HepG2 (cell line): ENCODE measurements at places on chromosomes 11 and 22. TPM values are rescaled to one million over a fixed set of nuclear protein-coding genes. Genes with fewer than 3 reads are reported as not detected.

DNA sequence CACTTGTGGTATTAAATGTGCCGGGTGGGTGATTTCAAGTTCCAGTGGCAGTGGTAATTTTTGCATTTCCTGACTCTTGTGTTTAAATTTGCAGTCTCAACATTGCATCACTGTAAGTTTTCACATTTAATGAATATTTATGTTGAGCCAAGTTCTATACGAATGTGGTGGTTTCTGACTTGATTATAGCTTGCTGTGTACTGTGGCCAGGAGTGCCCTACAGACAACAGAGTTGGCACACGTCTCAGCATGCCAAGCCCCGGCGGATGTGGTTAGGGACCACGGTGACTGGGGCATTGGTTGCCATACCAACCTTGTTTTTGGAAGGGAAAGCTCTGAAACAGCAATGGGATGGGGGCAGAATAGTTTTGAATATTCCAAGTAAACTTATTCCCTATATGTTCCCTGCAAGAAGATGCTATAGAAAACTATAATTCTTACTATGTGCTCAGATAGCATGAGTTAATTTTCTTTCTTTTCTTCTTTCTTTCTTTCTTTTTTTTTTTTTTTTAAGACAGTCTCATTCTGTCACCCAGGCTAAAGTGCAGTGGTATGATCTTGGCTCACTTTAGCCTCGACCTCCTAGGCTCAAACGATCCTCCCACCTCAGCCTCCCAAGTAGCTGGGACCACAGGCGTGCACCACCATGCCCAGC lies 16.0 kb downstream of the ZNRF3 start:
- DNase-seq: no peak
- no peak overlapping the region for H3K4me3 ChIP-seq
- H3K36me3 ChIP-seq: peaks cover 10% of the 10 kb centered on the region
- no peak overlapping the region for H3K27ac ChIP-seq
- H3K27me3 ChIP-seq: no peaks in the 10 kb centered on the region

DNA sequence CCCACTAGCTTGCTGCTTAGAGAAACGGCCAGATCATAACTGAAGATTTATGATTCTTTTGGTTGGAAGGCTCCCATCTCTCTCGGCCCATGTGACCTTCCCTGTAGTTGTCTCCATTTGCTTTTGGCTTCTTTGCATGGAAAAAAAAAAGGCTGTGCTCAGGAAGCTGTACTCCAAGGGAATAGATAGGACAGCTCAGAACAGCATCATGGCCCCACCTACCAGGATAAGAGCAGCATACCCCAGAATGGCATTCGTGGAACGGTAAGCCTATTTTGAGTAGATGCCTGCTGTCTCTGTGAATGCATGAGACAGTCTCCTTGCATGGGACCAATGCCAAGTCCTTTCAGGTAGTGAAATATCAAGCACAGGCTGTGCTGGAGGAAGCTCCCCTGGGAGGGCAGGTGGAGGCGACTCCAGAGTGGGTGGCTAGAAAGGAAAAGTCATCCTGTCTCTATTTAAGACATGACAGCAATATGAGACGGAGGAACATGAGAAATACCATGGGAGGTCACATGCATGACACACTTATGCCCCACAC lies 94.1 kb upstream of the AMOTL1 start:
- no peaks in the 10 kb centered on the region for H3K36me3 ChIP-seq
- no peaks in the 10 kb centered on the region for H3K4me1 ChIP-seq
- no peak overlapping the region for H3K27ac ChIP-seq
- H3K27me3 ChIP-seq: no peaks in the 10 kb centered on the region; the same call in 1 of the 2 replicates
- DNase-seq: no peak

IFITM10 gene
- 0.13 and 0.22 TPM in 2 replicates for polyA plus RNA-seq

DNA sequence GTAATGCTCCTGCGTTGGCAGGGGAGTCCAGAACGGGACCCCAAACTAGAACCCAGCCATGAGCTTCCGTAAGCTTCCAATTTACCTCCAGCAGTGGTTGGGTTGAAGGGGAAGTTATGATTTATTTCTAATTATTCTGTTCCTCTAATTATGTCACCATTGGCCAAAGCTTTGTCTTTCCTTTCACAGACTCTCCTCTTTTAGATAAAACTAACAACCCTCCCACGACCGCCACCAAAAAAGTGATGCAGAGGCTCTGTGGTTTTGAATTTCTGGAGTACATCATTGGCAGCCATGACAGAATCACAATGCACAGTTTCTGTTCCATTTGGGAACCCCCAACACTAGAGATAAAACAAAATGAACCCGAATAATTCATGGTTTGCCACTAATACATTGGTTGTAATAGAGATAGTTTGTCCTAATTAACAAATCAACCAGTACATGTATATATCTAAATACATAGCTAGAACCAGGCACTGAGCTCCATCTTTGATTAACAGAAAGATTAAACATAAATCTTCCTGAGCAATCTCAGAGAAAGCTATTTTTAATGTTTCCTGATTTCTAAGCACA lies 64.3 kb downstream of the ETS1 start:
- no peaks in the 10 kb centered on the region; the same call in 1 of the 2 replicates for H3K27me3 ChIP-seq
- H3K27ac ChIP-seq: no peak overlapping the region
- H3K4me1 ChIP-seq: peaks cover 8% of the 10 kb centered on the region
- H3K4me3 ChIP-seq: peak overlapping the region; percentile 58

DNA sequence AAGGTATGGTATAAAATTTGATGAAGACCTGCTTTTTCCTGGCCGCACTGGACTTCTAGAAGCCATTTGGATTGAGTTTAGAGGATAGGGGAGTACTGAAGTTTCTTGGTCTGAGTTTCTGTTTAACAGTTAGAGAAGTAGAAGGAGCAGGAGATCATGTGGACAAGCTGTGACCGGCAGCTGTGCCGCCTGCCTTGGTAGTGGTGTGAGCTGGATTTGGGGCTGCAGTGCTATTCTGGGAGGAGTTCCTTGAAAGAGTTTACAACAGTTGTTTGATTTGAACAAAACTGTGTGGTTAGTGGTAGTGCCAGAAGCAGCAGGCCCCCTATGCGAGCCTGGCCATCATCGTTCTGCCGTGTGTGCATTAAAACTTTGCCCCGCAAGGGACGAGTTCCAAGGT lies 105.2 kb downstream of the PDHX start:
- H3K27me3 ChIP-seq: no peaks in the 10 kb centered on the region
- no peak overlapping the region for H3K27ac ChIP-seq
- H3K36me3 ChIP-seq: no peaks in the 10 kb centered on the region
- no peak overlapping the region for H3K4me3 ChIP-seq
- DNase-seq: no peak

- DNase-seq: no peak
- H3K36me3 ChIP-seq: no peaks in the 10 kb centered on the region
- no peaks in the 10 kb centered on the region for H3K27me3 ChIP-seq
Observed at GRCh38 chr11:121105481-121106195, 4.6 kb downstream of the TECTA start.

- H3K4me3 ChIP-seq: no peak overlapping the region
- H3K27me3 ChIP-seq: no peaks in the 10 kb centered on the region
- no peak overlapping the region for H3K27ac ChIP-seq
- H3K36me3 ChIP-seq: peaks cover 3% of the 10 kb centered on the region; the same call in 1 of the 2 replicates
- DNase-seq: no peak
Observed at GRCh38 chr11:75576499-75576918, 14.5 kb downstream of the SERPINH1 start.

ADM2 gene
- 3.0 and 4.0 TPM in 2 replicates for polyA plus RNA-seq

OR4D5 gene
- not detected in 2 replicates for polyA plus RNA-seq

GRCh38 chr11:70220920-70221319 lies 17.8 kb downstream of the FADD start:
- no peak overlapping the region for H3K27ac ChIP-seq
- H3K27me3 ChIP-seq: peaks cover 19% of the 10 kb centered on the region; the same call in 2 of the 3 replicates
- no peak for DNase-seq
- peaks cover 21% of the 10 kb centered on the region; the same call in 1 of the 2 replicates for H3K4me1 ChIP-seq

TNNT3 gene
- not detected in 2 replicates for polyA plus RNA-seq

DNA sequence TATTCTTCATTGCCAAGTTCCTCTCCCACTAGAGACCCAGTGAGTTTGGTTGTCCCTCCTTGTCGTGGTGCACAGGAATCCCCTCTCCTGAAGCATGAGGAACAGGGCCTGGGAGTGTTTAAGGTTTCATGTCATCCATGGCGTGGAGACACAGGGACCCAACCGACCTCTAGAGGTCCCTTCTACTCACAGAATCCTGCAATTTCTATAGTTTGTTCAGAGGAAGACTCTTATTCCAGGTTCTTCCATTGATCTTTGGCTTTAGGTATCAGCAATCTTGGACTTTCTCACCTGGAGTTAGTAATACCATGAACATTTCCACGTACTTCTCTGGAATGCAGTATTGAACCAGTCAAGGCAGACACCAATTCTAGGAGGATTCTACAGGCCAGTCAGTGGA lies 548.2 kb downstream of the NTM start:
- no peak overlapping the region for H3K4me3 ChIP-seq
- no peak for DNase-seq
- no peaks in the 10 kb centered on the region for H3K36me3 ChIP-seq
- no peaks in the 10 kb centered on the region for H3K27me3 ChIP-seq
- no peaks in the 10 kb centered on the region for H3K4me1 ChIP-seq

- H3K27me3 ChIP-seq: no peaks in the 10 kb centered on the region
- H3K4me3 ChIP-seq: no peak overlapping the region
- peaks cover 9% of the 10 kb centered on the region for H3K36me3 ChIP-seq
- H3K4me1 ChIP-seq: peaks cover 16% of the 10 kb centered on the region
Observed at GRCh38 chr11:45934580-45935318, 12.3 kb downstream of the LARGE2 start.

DNA sequence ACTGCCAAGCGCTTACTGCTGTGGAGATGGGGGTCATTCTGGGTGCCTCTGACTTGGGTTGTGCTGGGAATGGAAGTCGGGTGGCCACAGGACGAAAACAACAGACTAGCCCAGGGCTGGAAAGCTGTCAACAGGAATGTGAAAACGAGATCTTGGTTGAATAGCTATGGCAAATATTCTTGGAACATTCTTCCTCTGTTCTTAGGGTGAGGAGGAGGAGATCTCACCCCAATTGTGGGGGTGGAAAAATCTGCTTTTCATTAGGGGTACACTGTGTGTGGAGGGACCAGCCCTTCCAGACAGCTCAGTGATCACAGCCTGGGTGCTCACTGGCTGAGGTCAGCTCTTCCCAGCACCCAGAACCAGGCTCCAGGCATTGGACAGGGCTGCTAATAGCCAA lies 52.0 kb upstream of the PRSS23 start:
- no peaks in the 10 kb centered on the region for H3K36me3 ChIP-seq
- H3K27me3 ChIP-seq: peaks cover 2% of the 10 kb centered on the region; the same call in 1 of the 2 replicates
- DNase-seq: no peak
- no peak overlapping the region for H3K27ac ChIP-seq
- no peak overlapping the region for H3K4me3 ChIP-seq

DNA sequence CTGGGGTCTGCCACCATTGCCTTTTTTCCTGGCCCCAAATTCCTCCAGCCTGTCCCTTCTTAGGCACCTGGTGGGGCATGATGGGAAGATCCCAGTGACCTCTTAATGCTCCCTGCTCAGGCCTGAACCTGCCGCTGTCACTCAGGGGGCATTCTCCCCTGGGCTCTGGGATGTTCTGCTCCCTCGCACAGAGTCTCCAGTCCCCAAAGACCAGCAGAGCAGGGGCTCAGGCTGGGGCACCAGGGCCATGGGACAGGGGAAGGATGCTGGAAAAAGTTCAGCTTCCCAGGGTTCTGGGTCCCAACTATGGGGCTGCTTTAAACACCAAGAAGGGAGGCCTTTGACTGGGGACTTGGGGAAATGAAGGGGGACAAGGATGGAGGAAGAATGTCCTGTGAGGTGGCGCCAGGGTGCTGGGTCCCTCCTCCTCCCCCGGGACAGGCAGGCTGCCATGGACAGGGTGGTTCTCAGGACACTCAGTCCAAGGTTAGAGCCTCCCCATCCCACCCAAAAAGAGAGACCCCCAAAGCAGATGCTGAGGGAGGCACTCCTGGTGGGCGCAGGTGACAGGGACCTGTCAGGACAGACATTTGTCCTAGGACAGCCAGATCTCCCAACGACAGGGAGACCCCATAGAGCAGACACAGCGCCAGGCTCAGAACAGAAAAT lies 30.8 kb downstream of the IGLL5 start:
- no peak overlapping the region for H3K4me3 ChIP-seq
- no peak overlapping the region for H3K27ac ChIP-seq
- DNase-seq: no peak
- H3K27me3 ChIP-seq: peaks cover 54% of the 10 kb centered on the region

DNA sequence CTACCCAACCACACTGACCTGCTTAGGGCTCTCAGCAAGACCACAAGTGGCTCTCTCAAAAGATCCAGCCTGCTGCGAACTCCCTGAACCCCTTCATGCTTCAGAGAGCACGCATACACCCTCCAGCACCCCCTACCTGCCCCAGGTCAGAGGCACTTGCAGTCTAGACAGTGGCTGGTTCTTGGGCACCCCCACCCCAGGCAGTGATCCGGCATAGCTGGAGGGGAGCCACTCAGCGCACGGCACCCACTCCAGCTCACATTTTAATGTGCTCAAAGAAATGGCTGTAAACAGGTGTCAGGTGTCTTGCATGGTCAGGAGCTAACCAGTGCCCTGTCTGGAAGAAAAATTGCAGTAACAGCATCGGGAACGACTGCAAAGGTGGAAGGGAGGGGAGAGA lies 140.8 kb downstream of the PKNOX2 start:
- H3K36me3 ChIP-seq: no peaks in the 10 kb centered on the region

DNA sequence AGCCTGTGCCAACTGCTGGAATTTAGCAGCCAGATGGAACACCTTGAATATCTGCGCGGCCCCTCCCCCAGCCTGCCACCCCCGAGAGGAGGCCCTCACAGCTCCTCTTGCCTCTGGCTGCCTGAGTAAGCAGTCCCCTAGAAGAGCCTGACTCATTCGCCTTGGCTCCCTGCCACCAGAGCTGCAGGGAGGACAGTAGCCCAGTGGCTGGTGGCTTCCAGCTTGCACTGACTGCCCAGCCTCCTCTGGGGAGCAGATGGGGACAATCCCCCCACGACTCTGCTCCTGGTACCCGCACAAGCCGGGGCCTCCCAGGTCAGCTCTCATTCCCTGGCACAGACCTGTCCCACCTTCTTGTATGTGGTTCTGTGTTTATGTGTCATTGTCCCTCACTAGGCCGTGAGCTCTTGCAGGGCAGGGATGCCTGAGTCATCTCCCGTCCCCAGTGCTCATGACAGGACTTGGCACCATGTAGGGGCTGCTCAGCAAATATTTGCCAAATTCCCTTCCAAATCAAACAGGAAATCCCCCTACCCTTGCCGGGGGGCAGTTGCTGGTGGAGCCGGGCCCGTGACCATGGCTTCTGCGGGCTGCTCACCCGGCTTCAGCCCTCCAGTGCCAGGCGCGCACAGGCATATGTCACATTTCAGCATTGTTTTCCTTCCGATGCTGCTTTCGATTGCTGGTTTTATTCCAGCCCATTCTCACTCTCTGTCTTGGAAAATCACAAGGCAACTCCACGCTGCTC lies 43.6 kb downstream of the CACNG2 start:
- peaks cover 40% of the 10 kb centered on the region for H3K4me1 ChIP-seq
- H3K27ac ChIP-seq: peak overlapping the region; percentile 63
- peak overlapping the region; percentile 35; the same call in 1 of the 2 replicates for H3K4me3 ChIP-seq
- peak; percentile 91 for DNase-seq

CCDC117 gene
- 12.1 and 12.6 TPM in 2 replicates for polyA plus RNA-seq

GRCh38 chr22:29784451-29785361 lies 17.5 kb downstream of the UQCR10 start:
- H3K4me3 ChIP-seq: peak overlapping the region; percentile 25; the same call in 1 of the 2 replicates
- no peaks in the 10 kb centered on the region for H3K27me3 ChIP-seq
- peaks cover 19% of the 10 kb centered on the region for H3K36me3 ChIP-seq
- DNase-seq: peak; percentile 38
- H3K27ac ChIP-seq: peak overlapping the region; percentile 28
